Adrenal gland (tissue), 19 donors: ENCODE measurements at places on chromosomes 6 and 20. TPM values are rescaled to one million over a fixed set of nuclear protein-coding genes. Genes with fewer than 3 reads are reported as not detected.

- H3K27ac ChIP-seq, result no peak overlapping the region
- no peaks in the 10 kb centered on the region for H3K36me3 ChIP-seq
- no peaks in the 10 kb centered on the region for H3K27me3 ChIP-seq
- H3K4me1 ChIP-seq, result no peaks in the 10 kb centered on the region
Observed at GRCh38 chr6:137166247-137167098, 7.0 kb downstream of the IL22RA2 start.

- no peak overlapping the region for H3K27ac ChIP-seq
- no peaks in the 10 kb centered on the region for H3K36me3 ChIP-seq
Observed at GRCh38 chr6:115712291-115712961, 348.3 kb downstream of the FRK start.

The CDKN1A gene
- total RNA-seq, result 72.3 TPM

DNA sequence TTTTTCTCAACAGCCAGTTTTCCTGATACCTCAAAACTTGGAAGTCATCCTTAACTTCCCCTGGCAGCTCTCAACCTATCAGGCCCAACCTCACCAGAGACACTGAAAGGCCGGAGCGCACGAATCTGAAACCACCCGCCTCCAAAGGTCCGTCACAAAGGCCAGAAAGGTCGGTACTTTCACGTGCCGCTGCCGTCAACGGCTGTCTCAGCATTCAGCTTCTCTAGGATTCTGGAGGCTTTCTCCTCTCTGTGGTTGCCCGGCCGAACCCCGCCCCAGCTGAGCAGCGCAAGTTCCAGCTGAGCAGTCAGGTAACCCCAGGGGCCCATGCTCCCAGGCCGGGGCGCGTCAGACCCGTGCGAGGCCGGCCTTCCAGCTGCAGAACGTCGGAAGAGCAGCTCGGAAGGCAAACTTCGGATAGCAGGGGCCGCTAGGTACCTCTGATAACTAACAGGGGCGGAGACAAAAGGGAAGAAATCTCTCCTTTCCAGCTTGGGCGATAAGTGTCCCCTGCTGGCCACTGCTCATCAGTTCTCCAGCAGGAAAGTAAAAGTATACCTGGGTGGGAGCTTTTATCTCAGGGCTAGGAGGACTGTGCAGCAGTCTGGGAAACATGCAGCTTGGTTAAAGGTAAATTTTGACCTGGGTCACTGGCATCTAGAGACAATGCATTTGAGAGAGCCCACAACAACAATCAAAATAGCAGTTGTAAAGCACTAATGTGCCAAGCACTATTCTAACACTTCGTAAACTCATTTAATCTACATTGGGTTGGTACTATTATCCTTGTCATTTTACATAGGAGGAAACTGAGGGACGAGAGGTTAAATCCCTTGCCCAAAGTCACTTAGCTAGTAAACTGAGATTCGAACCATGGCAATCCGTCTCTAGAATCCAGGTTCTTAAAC, 16.1 kb downstream of the ZSCAN12 start:
- no peaks in the 10 kb centered on the region for H3K27me3 ChIP-seq
- no peaks in the 10 kb centered on the region for H3K36me3 ChIP-seq
- peaks cover 8% of the 10 kb centered on the region for H3K4me1 ChIP-seq
- peak overlapping the region; percentile 65 for H3K4me3 ChIP-seq
